ENCODE measurements at places on chromosomes 13 and 19.

DNA sequence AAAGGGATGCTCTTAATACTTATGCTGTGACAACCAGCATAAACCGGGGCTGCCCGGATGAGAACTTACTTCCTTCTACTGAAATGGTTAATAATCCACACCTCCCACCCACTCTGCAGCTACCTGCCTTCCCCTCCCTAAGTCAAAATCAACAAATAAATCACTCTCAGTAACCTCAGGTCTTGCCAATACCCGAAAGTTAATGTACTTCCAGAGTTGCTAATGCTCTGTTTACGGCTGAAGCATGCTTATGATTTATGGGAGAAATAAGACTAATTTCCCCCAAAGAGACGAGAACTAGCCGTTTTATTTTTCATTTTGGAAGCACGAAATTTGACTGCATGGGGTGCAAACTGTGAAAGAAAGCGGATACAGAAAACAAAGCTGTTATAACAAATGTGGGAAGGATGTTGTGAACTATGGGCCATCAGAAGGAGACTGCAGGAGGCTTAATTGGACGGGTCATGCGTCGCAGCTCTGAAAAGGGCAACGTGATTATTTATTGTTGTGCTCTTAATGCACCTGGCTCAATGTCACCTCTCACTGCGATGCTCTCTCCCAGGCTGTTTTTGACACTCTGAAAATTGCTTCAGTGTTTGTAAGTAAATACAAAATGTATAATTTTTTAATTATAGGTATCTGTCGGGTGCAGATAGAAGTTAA lies 114.0 kb upstream of the SLC7A1 start:
- DNase-seq = no peak

GRCh38 chr13:84951128-84951527 lies 848.1 kb downstream of the SLITRK6 start:
- DNase-seq = no peak

GRCh38 chr13:27667946-27668345 lies 46.3 kb downstream of the POLR1D start:
- DNase-seq = no peak

DNA sequence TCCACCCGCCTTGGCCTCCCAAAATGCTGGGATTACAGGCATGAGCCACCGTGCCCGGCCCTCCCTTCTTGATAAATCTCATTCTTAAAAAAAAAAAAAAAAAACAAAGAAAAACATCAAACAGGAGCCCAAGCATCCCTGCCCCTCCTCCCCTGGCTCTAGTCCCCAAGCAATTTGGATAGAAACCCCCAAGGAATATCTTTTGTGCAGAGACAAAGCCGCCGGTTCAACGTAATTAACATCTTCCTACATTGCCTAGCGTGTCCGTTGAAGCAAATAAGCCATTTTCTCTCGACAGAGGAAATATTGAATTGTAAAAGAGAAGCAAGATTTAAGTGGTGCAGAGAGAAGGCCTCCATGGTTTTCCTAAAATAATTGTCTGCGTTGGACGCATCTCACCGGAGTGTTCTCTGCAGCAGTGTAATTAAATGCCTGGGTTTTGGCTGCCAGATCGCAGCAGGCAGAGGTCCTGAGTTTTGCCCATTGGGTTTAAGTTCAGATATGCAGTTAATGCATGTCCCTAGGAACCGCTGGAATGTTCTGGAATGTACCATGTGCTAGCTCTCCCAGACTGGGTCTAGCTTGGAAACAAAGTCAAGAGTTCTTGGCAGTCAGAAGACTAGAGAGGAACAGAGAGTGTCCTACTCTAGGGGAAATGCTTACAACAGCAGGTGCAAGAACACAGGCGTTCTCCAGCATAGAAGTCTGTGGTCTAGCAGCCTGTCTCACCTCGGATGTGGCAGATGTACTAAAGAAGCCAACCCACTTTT lies 30.8 kb downstream of the PIN1 start:
- no peak for DNase-seq

- no peak for DNase-seq
Measured at GRCh38 chr19:49447485-49448431, 3.9 kb downstream of the PIH1D1 start.

- no peak for DNase-seq
Measured at GRCh38 chr13:38618336-38618735, 68.5 kb upstream of the FREM2 start.

GRCh38 chr13:42255886-42256285 lies 16.1 kb upstream of the AKAP11 start:
- no peak for DNase-seq

DNA sequence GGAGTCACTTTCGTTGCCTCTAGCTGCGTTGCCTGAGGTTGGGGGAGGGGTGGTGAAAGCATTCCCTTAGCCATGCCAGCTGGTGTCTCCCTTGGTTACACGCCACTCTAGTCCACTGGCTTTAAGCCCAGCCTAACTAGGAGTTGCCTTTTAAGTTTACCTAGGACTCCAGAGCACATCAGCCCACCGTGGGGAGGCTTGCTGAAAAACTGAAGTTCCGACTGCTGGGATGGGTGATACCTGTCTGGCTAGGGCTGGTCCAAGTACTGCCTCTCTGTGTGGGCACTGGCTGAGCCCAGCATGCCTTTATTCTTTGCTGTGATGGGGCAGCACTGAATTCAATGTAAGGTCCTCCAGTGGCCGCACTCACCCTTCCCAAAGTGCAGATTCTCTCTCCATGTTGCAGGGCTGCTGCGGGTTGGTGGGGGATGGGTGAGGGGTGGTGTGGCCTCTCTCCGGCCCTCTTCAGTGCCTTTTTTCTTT lies 11.8 kb upstream of the CEACAM1 start:
- no peak for DNase-seq

GRCh38 chr19:28426110-28426729 lies 786.7 kb downstream of the UQCRFS1 start:
- no peak for DNase-seq

DNA sequence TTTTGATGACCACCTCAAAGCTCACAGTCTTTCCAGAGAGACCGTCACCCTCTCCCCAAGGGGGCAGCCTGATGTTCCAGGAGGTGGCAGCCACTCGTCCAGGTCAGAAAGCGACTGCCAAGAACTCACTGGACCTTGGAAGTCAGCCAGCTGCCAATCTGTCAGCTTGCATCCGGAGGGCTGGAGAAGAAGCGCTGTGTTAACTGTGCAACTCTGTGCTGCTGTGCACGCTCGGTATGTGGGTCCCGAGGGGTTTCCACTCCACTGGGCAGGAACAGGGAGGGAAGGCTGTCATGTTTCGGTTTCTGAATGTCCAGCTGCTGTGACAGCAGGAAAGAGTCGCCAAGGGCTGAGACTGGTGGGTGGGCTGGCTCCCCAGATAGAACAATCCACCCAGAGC lies 89.2 kb downstream of the CACNA1A start:
- DNase-seq = no peak

- DNase-seq = no peak
Measured at GRCh38 chr13:60887711-60888110, 490.7 kb downstream of the TDRD3 start.

- no peak for DNase-seq
Measured at GRCh38 chr19:41623360-41623759, 3.5 kb downstream of the CEACAM4 start.

- DNase-seq = peak; percentile 40
Measured at GRCh38 chr19:12872941-12873890, 8.0 kb downstream of the DNASE2 start.

- no peak for DNase-seq
Measured at GRCh38 chr19:47494729-47495128, 10.7 kb upstream of the KPTN start.

GRCh38 chr19:49396738-49397505 lies 8.9 kb downstream of the KASH5 start:
- no peak for DNase-seq

- DNase-seq = no peak
Measured at GRCh38 chr19:7301525-7301924, 7.3 kb upstream of the INSR start.

DNA sequence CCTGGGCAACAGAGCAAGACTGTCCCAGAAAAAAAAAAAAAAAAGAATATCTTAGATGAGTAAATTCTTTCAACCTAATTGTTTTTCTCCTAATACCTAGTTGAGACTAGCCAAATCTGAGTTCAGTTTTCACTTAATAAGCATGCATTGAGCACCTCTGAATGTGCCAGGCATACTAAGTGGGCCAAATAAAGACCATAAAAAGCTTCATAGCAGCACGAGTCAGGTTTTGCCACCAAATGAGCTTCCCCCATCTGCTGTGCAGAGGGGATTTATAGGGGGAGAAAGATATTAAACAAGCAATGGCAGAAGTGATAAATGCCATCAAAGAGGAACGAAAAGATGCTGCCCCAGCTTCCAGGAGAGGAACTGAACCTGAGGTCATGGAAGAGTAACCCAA lies 11.4 kb downstream of the THSD1 start:
- DNase-seq = no peak

DNA sequence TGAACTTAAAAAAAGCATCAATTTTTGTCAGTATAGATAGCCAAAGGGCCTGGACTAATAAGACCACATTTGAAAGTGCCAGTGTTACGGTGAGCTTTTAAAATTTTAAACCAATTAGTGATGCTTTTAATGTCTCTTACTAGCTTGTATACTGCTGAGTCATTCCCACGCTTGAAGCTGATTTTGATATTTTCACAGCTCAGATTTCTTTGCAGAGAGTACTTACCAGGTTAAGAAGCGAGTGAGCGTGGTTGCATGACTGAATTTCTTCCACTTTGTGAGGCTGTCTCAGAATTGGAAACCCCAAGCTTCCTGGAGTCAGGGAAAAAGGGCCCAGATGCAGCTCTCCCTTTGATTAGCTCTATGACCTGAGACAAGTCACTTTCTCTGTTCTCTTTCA lies 74.5 kb upstream of the NBEA start:
- no peak for DNase-seq

DNA sequence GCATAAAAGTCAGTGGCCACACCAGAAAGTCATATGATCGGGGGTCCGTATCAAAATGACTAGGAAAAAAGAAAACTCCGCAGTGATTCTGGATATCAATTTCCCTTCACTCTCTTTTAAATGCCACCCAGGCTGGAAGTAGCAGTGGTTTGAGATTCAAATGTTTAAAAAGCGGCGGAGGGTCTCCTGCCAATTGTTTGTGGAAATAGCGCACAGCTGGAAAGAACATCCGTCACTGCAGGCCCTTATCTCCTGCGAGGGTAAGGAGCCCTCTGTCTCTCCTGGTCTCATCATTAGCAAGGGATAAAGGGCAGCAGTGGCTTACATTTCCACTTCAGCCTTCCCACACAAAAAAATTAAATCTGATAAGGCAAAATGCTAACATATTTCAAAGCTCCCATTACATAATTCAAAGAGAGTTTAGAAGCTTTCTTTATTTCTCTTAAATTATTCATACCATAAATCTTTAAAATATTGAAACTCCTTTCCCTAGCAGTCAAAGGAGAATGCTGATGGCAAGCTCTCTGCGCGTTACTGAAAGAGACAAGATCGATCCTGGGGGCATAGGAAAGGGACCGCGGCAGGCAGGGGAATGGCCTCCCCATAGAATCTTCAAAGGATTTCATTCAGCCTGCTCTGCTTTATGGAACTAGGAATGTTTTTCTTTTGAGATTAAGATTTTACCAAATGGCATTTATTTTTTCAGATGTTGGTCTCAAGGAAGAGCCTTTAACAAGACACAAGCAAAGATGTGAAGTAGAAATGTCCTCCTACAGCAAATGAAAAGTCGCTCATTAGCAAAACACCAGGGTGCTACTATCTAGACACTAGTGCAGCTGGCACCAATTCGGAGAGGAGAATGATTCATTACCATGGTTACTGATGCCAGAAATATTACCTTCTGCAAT lies 35.0 kb downstream of the AMER2 start:
- DNase-seq = no peak

GRCh38 chr19:37979547-37980082 lies 72.6 kb downstream of the SIPA1L3 start:
- DNase-seq = no peak

DNA sequence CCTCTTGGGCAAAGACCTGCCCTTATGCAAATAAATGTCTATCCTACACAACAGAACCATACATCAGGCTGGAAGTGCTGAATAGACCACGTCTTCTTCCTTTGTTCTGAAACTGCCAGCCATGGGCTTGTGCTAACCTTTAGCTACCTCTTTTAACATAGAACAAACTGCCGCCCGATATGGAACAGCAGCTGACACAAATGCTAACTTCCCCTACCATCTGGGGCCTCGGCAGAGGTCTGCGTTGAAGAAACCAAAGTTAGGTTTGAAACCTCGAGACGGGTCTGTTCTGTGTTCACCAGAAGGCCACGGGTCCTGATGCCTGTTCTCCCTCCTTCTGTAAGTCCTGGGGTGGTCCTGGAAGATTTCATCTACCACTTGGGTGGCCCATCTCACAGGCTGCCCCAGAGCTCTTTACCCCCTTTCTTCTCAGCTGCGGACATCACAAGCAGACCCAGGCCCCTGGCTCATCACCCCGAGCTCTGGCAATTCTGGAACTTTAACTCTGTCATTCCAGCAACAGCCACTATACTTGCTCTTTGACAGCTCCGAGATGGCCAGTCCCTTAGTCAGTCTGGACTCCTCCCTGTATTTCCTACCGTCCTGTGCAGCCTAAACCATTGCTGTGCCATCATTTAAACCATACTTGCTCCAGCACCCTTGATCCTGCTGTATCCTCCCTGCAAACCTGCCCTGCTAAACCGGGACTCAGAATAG lies 146.7 kb downstream of the USP12 start:
- DNase-seq = no peak

Measured in stimulated activated CD8-positive, alpha-beta memory T cell treated with anti-CD3 and anti-CD28 coated beads, Interleukin-4, amount 100 ng/mL, for 4 hours (primary cell).